B cell (primary cell): ENCODE measurements at places on chromosomes 6 and 20. TPM values are rescaled to one million over a fixed set of nuclear protein-coding genes. Genes with fewer than 3 reads are reported as not detected.

GRCh38 chr6:70289299-70289698 is 13.6 kb downstream of the COL9A1 start:
- DNase-seq, result no peak

DNA sequence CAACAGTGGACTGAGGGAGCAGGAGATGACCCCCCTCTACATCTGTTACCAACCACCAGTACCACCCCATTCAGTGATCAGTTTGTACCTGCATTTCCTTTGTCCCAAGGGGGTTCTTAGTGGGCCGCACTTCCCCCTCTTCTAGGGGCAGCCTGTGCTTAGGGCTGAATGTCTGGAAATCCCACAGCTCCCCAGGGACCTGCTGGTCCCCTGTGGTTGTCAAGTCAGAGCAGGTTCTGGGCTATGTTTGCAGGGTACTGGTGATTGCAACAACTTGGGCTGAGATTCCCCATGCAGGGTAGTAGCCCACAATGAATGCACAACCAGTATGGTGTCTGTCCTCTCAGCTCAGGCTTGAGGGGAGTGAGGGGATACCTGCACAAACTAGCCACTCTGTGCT is 39.7 kb upstream of the COL10A1 start:
- DNase-seq, result peak; percentile 59

- no peak for DNase-seq
Measured at GRCh38 chr20:58670102-58670501, 19.0 kb downstream of the STX16 start.

DNA sequence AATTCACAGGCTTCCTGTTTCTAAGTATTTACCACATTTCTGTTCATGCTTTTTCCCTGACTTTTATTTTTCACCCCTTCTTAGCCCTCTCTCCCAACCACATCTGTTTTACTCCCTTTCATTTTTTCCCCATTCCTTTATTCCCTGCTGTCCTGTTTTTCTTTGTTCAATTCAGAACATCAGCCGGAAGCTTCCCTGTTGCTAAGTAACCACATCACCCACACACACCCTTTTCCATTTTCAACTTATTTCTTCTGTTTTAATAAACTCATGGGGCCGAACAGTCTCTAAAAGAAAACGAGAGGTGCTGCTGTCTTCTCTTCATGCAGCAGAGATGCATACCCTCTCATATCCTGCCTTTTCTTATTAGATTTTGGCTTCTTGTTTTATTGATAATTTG is 53.5 kb upstream of the CEP85L start:
- DNase-seq, result no peak

GRCh38 chr6:141988954-141989705 is 143.6 kb upstream of the GJE1 start:
- no peak for DNase-seq

SIRPD gene
- total RNA-seq, result not detected in 2 replicates

DLK2 gene
- total RNA-seq, result 0.58 TPM in 1 of 2 replicates, not detected in the other

NOX3 gene
- total RNA-seq, result not detected in 2 replicates

PBOV1 gene
- total RNA-seq, result not detected in 2 replicates
